Activated CD4-positive, alpha-beta T cell treated with anti-CD3 and anti-CD28 coated beads, Interleukin-2, Interleukin-6, amounts not matched to agents 100 ng/mL and 50 ng/mL, durations not matched to agents 16 hours and 8 hours (primary cell): ENCODE measurements at places on chromosomes 6 and 20.

GRCh38 chr6:55180258-55180657 is 5.9 kb downstream of the HCRTR2 start:
- DNase-seq: no peak

DNA sequence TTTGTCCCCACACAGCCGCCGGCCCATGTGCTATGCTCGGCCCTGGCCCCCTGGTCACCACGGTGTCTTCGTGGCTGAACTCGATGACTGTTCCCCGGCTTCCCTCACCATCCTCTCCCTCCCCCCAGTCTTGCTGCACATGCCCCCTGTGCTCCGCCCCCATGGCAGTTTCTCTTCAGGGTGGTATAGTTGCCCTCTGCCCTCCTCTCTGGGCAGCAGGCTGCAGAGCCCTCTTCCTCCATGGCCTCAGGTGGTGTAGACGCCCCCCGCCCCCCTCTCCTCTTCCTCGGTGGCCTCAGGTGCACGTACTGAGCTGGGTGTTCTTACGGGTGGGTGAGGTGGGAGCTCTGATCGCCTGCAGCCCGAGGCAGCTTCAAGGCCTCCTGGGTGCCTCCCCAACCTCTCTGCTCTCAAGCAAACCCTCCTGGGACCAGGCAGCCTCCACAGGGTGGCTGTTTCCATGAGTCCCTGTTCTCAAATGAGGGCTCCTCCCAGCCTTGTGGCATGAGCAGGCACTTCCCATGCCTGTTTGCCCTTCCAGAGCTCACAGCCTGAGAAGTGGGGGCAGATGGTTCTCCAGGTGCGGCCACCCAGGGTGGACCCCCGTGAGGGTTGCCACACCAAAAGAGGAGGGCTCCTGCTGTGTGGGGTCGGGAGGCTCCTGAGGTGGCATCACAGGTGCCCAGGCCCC is 24.8 kb downstream of the COL20A1 start:
- DNase-seq: no peak

DNA sequence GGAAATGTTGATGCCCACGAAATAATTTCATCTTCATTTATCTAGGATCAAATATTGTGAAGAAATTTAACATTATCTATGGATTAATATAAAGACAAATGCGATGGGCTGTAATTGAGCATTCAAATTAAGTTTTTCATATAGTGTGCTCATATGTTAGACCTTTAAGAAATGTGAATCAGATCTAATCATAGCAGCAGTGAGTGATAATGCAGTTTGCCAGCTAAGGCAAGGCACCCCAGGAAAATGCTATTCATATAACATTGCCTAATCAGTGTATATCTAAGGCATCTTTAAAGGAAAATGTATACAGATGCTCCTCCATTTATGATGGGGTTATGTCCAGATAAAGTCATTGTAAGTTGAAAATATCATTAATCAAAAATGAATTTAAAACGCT is 135.2 kb downstream of the KCNQ5 start:
- DNase-seq: no peak

- no peak for DNase-seq
Observed at GRCh38 chr6:7886132-7886531, 24.5 kb downstream of the TXNDC5 start.

DNA sequence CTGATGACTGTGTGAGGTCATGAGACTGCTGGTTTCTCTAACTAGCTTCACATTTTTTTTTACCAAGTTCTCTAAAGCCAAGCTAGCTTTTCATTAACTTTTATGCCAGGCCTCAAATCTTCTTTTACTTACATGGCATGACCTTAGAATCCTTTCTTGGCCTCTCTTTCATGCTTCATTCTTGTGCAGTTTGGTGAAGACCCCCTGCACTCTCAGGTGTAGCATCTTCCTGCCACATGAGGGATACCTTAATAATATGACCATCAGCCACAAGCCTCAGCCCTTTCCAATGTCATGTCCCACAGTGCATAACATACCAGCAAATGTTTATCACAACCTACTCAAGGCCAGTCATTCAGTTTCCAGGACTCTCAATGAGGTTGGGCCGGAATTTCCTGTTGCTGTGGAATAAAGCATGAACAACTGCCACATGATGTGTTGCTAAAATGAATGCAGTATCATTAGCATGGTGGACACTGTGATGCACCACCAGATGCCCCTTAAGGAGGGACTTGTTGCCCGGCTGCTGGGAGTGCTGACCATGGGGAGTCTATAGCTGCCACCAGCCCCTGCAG is 72.2 kb downstream of the RIN2 start:
- DNase-seq: no peak

GRCh38 chr20:63150391-63150898 is 65.5 kb downstream of the YTHDF1 start:
- DNase-seq: no peak

- DNase-seq: no peak
Observed at GRCh38 chr6:157649311-157650260, 173.5 kb upstream of the SNX9 start.

DNA sequence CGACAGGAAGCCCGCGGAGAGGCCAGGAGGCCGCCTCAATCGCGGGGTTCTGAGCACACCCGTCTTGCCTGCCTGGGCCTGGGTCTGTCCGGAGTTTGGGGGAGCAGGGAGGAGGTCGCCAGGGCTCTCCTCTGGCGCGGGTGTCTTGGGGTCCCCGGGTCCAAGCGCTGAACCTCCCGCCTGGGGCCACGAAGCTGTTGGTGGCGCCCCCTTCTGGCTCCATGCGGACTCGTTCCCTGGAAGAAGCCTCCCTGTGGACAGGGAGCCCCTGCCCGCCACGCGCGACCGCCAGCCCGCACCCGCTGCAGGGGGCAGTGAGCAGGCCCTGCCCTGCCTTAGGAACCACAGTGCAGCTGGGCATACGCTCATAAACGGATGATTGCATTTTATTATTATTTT is 44.7 kb downstream of the MCUR1 start:
- no peak for DNase-seq

DNA sequence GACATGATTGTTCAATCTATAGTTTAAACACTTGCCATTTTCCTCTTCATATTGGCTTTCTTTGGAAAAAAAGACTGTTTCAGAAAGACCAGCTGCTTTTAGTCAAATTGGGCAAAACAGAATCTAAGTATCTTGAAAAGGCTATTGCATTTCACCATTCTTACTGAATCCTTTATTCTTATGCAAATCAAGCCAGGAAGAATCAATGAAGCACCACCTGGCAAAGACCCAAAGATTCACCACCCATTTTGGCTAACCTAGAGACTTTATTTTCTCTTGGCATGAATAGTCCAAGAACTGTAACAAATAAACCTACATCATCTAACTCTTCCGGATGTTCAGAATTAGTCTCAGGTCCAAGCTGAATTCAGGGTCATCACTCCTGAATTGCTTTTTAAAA is 71.3 kb upstream of the EYA4 start:
- DNase-seq: no peak

DNA sequence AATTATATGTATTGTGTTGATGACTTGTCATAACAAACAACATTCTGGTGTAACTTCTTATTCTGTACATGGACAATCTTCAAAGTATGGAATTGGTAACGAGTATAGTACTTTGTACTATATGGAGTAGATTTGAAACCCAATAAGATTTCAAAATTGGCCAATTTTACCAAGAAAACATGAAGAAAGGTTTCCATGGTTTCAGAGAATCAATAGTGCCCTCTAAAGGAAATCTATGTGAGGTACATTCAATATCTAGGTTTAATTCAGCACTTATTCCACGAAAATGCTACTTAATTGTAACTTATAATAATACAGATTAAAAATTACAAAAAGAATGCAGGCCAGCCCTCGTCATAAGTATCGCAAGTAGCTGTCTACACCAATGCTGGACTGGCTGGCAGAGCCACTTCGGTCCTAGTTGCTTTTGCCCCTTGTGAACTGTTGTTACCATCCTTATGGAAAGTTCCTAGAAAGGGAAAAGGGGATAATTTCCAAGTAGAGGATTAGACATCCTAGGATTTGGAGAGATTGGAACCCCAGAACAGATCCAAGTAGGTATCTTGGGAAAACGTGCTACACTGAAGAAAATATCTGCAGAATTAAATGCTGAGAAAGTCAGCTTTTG is 70.9 kb downstream of the LCA5 start:
- peak; percentile 6 for DNase-seq

- DNase-seq: no peak
Observed at GRCh38 chr6:44005507-44005903, 121.7 kb downstream of the MRPL14 start.

DNA sequence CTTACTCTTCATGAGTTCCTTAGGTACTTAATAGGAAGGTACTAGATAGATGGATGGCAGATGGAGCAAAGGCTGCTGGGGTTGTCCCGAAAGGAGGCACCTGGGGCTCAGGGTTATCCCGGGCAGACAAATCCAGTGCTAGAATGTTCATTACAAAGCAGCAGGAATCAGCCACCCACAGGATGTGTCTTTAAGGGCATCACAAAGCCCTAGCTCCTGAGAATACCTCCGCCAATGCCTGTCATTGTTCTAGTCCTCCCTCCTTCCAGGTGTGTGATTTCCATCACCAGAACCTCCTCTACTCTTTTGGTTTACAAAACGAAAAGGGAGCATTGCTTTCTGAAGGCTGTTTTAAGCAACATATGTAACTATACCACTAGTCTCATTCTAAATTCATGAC is 138.1 kb downstream of the KIF6 start:
- no peak for DNase-seq
